Skeletal muscle cell (primary cell): ENCODE measurements at places on chromosomes 4 and X.
A peak's percentile ranks its signal among the peaks of the same experiment; 100 is the strongest.

GRCh38 chrX:47200385-47201150 lies 6.9 kb downstream of the UBA1 start:
- DNase-seq = peak; percentile 39

DNA sequence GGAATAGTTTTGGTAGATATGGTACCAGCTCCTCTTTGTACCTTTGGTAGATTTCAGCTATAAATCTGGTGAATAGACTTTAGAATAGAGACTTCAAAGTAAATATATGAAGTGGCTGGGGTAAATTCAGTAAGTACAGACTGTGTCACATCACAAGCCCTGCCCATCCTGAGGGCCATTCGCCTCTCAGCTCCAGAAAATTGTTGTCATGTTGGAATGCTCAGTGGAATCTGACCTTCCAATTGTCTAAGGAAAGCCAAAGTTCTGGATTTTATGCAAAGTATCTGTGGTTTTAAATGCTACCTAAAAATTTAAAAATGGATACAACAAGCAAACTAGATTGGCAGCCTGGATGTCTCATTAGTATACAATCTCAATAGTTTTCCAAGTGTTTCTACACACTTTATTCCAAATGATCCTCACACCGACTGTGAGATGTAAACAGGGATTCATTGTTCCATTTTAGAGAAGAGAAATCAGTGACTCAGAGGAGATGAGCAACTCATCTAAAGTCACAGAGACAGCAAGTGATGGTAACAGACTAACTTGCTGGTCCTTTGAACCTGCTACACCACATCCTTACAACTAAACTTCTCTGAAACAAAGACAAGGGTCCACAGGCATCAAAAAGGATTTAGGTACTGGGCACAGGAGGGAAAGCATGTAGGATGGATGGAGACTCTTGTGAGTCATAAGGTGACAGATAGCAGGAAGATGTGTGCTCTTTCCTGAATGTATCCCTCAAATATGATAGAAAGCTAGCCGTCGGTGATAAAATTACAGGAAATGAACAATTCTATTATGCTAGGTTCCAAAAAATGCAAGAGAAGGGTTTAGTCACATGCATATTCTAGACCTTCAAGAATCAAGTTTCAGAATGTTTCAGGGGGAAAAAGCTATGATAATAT lies 127.3 kb downstream of the ATP10D start:
- DNase-seq = no peak

- no peak for DNase-seq
Observed at GRCh38 chr4:144817081-144817480, 171.1 kb downstream of the HHIP start.

GRCh38 chrX:27583976-27584375 lies 6.2 kb upstream of the DCAF8L2 start:
- no peak for DNase-seq

DNA sequence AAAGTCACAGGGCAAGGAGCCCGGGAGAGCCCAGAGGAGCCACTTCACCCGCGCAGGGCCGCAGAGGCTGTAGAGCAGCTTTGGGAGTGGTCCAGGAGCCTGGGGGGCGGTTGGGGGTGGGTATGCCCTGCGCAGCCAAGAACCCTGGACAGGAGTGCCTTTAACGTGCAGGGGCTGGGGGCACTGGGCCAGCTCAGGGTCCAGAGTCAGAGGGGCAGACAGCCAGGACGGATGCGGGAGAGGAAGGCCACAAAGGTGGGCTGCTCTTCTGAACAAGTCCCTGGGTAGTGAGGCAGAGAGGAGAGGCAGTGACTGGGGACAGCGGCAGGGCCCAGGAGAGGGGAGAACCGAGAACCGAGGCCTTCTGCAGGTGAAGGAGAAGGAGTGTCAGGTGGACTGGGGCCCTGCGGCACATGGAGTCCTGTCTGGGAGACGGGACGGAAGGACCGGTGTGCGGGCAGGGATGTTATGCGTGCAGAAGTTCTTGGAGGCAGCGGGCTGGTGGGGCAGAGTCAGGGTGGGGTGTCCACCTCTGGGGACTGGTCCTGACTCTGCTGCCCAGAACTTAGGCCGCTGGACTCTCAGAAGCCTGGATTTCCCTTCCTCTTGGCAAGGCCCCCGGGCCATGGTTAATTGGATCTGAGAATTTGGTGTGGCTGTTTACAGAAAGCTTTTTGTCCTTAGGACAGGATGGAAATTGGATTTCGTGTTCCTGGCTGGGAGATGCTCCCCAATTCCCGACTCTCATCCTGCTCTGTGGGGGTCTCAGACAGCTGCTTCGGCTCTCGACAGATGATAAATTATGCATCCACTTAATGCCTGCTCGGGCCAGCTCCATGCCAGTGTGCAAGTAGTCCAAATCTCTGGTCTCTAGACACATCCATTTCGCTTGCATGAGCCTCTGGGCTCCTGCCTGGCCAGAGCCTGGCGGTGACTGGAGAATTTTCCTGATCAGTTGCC lies 31.9 kb downstream of the ADRA2C start:
- DNase-seq = no peak

GRCh38 chrX:130916636-130917422 lies 13.8 kb upstream of the ENOX2 start:
- DNase-seq = no peak

DNA sequence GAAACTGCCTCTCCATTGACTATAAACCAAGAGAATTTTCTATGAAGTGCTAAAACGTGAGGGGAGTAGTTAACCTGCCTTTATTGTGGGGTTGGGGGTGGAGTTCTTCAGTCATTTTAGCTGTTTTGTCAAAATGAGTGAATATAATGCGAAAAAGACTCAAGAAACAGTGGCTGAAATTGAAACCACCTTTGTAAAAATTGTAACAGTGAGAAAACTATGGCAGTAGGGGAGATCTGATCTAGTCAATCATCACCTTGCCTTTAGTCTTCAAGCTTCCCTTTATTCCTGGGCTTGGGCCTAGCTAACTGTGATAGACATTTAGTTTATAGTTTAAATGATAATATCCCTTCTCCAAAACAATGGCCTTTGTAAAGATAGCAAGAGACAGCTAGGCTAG lies 1927.3 kb downstream of the STIM2 start:
- no peak for DNase-seq

DNA sequence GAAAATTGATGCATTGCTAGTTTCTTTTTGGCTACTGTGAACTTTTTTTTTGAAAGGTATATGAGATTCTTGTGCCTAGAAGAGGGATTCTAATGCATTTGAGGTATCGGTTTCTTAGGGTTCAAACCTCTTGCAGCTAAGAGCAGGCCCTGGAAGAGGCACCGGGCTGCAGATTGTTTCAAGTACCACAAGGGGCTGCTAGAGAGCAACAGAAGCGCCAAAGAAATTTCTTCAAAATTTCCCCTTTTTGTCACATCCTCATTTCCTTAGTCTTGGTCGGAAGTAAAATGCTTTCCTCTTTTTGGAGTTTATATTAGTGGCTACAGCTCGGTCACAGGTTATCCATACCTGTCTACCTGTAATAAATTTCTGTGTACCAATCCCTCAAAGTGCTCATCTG lies 89.8 kb downstream of the PDGFRA start:
- DNase-seq = peak; percentile 4

DNA sequence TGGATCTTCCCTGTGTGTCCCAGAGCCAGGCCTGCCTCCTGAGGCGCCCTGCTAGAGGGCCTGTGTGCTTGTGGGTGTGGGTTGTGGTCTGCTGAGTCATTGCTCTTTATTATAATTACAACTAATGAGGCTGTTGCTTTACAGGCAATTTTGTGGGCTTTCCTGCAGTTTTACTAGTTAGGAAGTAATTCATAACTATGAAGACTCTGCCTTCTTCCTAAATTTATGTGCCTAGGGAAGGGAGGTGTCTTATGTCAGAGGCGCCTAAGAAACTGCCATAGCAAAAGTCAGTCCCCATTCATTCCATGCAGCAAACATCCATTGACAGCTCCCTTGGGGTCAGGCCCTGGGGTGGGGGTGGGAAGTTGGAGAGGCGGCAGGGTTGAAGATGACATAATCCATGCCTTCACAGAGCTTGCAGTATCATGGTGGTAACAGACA lies 359.2 kb downstream of the IDS start:
- DNase-seq = no peak

GRCh38 chr4:107793996-107794395 lies 30.7 kb upstream of the SGMS2 start:
- DNase-seq = no peak
